Nephron progenitor cell (in vitro differentiated cells): ENCODE measurements at places on chromosomes 13 and 19.

DNA sequence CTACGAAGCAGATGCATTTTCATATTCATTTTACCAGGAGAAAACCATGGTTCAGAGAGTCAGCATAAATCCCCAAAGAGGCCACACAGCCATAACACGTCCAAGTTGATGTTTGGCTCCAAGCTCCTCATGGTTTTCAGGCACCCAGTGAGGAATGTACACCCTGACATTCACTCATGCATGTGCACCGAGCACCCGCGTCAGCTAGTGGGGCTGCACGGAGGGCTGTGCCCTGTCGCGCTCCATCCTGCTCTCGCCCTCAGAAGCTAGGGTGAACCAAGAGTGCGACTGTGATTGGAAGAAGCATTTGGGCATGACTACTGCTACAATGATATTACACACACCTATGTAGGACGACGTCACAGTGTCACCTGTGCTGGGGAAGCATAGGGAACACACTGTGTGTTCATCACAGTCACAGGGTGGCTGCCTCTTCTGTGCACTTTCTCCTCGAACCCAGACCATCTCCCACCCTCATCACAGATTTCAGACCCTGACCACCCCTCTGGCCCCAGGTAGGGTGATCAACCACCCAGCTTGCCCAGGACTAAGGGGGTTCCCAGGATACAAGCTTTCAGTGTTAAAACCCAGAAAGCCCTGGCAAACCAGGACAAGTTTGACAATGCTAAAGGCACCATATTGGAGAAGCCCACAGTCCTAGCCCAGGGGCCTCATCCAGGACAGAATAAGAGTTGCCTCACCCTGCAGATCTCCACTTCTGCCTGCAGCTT lies 148.6 kb upstream of the ZNF507 start:
- no peaks in the 10 kb centered on the region for H3K36me3 ChIP-seq
- H3K4me1 ChIP-seq: no peaks in the 10 kb centered on the region
- peaks cover 21% of the 10 kb centered on the region for H3K27me3 ChIP-seq
- H3K4me3 ChIP-seq: no peak overlapping the region
- no peak overlapping the region for H3K27ac ChIP-seq

GRCh38 chr19:13028027-13028426 lies 32.8 kb downstream of the NFIX start:
- H3K27me3 ChIP-seq: peaks cover 100% of the 10 kb centered on the region
- DNase-seq: no peak
- H3K36me3 ChIP-seq: no peaks in the 10 kb centered on the region
- H3K27ac ChIP-seq: no peak overlapping the region
- H3K4me3 ChIP-seq: no peak overlapping the region

DNA sequence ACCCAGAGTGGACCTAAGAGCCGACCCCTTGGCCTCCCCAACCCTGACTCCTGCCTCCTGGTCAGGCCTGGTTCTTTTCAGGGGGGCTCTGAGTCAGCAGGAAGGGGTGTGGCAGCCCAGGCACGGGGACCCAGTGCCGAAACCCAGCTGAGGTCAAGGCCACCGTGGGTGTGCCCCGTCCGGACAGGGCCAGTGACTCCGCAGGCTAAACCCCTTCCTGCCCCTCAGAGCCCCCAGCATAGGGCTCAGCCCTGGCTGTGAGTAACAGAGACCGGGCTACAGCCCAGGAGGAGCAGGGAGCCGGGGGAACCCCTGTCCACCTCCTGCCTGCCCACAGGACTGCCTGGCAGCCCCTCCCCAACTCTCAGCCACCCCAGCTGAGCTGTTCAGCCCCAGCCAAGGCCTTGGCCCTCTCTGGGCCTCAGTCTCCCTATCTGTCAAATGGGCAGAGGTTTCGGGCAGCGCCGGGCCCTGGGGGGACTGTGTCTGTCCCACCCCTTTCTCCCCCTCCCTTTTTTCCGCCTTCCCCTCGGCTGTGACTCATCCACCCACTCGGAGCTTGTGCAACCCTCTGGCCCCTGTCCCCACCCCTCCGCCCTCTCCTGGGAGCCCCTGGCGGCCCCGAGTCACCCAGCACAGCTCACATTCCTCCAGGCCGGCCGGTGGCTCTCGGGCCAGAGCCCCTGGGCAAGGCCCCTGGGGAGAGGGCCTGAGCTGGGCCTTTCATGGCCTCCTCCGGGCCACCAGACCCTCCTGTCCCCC lies 8.6 kb downstream of the ZBTB7A start:
- peaks cover 12% of the 10 kb centered on the region for H3K4me1 ChIP-seq
- no peak for DNase-seq
- no peaks in the 10 kb centered on the region for H3K27me3 ChIP-seq
- H3K4me3 ChIP-seq: no peak overlapping the region
- H3K27ac ChIP-seq: no peak overlapping the region
- peaks cover 36% of the 10 kb centered on the region for H3K36me3 ChIP-seq

GRCh38 chr19:51102991-51103390 lies 5.2 kb downstream of the CTU1 start:
- peaks cover 23% of the 10 kb centered on the region for H3K36me3 ChIP-seq
- no peak overlapping the region for H3K4me3 ChIP-seq
- H3K4me1 ChIP-seq: peaks cover 12% of the 10 kb centered on the region
- peaks cover 4% of the 10 kb centered on the region for H3K27me3 ChIP-seq

GRCh38 chr13:24203811-24204210 lies 43.3 kb downstream of the SPATA13 start:
- no peaks in the 10 kb centered on the region for H3K27me3 ChIP-seq
- no peaks in the 10 kb centered on the region for H3K36me3 ChIP-seq
- no peak for DNase-seq
- H3K4me1 ChIP-seq: peaks cover 33% of the 10 kb centered on the region
- no peak overlapping the region for H3K4me3 ChIP-seq
- H3K27ac ChIP-seq: no peak overlapping the region

GRCh38 chr19:4183967-4184717 lies 1.7 kb downstream of the ANKRD24 start:
- peak overlapping the region; percentile 68 for H3K4me3 ChIP-seq
- peak overlapping the region; percentile 51 for H3K27ac ChIP-seq
- H3K27me3 ChIP-seq: peaks cover 29% of the 10 kb centered on the region
- H3K36me3 ChIP-seq: peaks cover 10% of the 10 kb centered on the region
- peak; percentile 36 for DNase-seq

GRCh38 chr19:15404097-15404779 lies 14.6 kb downstream of the AKAP8L start:
- H3K27me3 ChIP-seq: no peaks in the 10 kb centered on the region
- H3K27ac ChIP-seq: peak overlapping the region; percentile 98
- no peak for DNase-seq
- peaks cover 59% of the 10 kb centered on the region for H3K36me3 ChIP-seq
